ENCODE measurements at places on chromosomes 2 and 18. TPM values are rescaled to one million over a fixed set of nuclear protein-coding genes. Genes with fewer than 3 reads are reported as not detected.

Gene GCKR
- not detected for total RNA-seq

Gene ALPP
- total RNA-seq, result 0.28 TPM

Gene REEP1
- total RNA-seq, result 1.6 TPM

Gene PCARE
- total RNA-seq, result not detected

Gene SP5
- 0.21 TPM for total RNA-seq

Gene PDCD1
- total RNA-seq, result 0.38 TPM

Gene DAW1
- 2.0 TPM for total RNA-seq

GRCh38 chr2:27798486-27798885, 27.0 kb downstream of the MRPL33 start:
- no peaks in the 10 kb centered on the region for H3K36me3 ChIP-seq
- H3K4me3 ChIP-seq, result no peak overlapping the region
- no peak overlapping the region for H3K27ac ChIP-seq
- no peaks in the 10 kb centered on the region for H3K4me1 ChIP-seq
- H3K27me3 ChIP-seq, result no peaks in the 10 kb centered on the region

GRCh38 chr2:107687073-107687472, 139.6 kb upstream of the RGPD4 start:
- no peaks in the 10 kb centered on the region for H3K27me3 ChIP-seq
- H3K36me3 ChIP-seq, result no peaks in the 10 kb centered on the region
- 0 out of 2 replicates have a peak, but pooled peaks cover 10% of the 10 kb centered on the region for H3K4me1 ChIP-seq
- DNase-seq, result no peak

DNA sequence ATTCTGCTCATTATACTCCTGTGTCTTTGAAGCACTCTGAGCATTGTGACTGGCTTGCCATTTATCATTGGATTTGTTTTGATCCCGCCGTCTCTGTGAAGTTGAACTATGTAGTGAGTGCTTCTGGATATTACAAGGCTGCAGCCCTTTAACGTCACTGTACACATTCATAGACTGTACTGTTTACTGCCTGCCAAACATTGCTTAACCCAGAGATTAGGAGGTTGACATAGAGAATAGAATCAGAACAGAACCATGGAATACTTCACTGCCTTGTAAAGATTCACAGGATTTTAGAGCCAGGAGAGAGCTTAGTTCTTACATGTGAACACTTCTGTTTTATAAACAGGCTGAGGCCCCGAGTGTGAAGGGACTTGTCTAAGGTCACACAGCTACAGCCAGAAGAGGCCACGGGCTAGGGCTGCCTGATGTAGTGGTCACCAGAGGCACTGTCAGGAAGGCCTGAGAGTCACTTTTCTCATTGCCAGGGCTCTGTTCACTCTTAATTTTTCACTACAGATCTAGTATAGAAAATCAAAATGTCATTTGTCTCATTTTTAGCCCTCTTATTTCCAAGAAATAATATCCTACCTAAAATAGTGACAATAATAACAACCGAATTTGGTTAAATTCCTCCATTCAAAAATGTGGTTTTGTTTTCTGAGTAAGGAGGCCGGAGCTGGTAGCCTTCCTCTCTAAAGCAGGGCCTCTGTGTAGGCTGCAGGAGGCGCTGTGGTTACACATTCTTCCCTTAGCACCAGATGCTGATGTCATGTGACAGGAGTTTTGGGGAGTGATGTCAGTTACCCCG, 87.9 kb downstream of the UGGT1 start:
- no peak overlapping the region for H3K4me3 ChIP-seq
- peak; percentile 83 for DNase-seq
- no peaks in the 10 kb centered on the region for H3K4me1 ChIP-seq
- H3K27ac ChIP-seq, result no peak overlapping the region
- H3K36me3 ChIP-seq, result peaks cover 58% of the 10 kb centered on the region

DNA sequence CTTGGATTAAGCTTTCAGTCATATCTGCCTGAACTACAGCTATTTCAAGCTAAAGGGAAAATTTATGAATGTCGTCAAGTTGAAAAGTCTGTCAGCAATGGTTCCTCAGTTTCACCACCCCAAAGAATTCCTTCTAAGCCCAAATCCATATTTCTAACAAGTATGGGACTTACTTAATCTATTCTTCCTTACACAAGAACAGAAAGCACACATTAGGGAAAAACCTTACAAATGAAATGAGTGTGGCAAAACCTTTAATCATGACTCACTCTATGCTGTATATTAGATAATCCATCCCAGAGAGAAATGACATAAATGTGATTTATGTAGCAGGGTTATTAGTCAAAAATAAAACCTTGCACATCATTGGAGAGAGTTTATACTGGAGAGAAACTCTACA, 78.9 kb downstream of the RAB31 start:
- no peak overlapping the region for H3K27ac ChIP-seq
- H3K36me3 ChIP-seq, result no peaks in the 10 kb centered on the region
- no peaks in the 10 kb centered on the region for H3K4me1 ChIP-seq
- H3K4me3 ChIP-seq, result no peak overlapping the region

GRCh38 chr2:128984855-128985254, 666.2 kb upstream of the HS6ST1 start:
- no peak for DNase-seq
- no peaks in the 10 kb centered on the region for H3K36me3 ChIP-seq
- H3K4me1 ChIP-seq, result no peaks in the 10 kb centered on the region
- no peaks in the 10 kb centered on the region for H3K27me3 ChIP-seq
- no peak overlapping the region for H3K27ac ChIP-seq
- H3K4me3 ChIP-seq, result no peak overlapping the region

DNA sequence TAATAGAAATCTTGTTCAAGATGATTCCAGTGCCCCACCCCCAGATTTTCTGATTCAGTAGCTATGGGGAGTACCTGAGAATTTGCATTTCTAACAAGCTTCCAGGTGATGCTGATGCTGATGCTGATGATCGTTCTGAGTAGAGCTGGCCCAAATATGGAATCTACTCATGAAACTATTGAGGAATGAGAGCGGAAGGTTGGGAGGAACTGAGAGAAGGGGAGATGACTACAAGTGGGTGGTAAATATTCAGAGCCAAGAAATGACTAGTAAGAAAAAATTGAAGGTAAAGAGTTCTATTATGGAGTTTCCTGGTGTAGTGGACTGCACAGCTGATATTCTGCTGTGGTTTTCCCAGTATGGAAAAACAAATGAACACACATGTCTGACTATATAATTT, 235.4 kb upstream of the FN1 start:
- H3K27ac ChIP-seq, result no peak overlapping the region
- H3K4me3 ChIP-seq, result no peak overlapping the region
- DNase-seq, result no peak
- H3K36me3 ChIP-seq, result no peaks in the 10 kb centered on the region
- H3K27me3 ChIP-seq, result no peaks in the 10 kb centered on the region
- H3K4me1 ChIP-seq, result no peaks in the 10 kb centered on the region

- no peaks in the 10 kb centered on the region for H3K27me3 ChIP-seq
- H3K4me1 ChIP-seq, result peaks cover 25% of the 10 kb centered on the region
Observed at GRCh38 chr2:83584672-83585071, 874.4 kb downstream of the SUCLG1 start.

GRCh38 chr2:18404708-18405107, 155.7 kb downstream of the RDH14 start:
- no peak overlapping the region for H3K4me3 ChIP-seq
- no peaks in the 10 kb centered on the region for H3K36me3 ChIP-seq
- peak; percentile 84 for DNase-seq
- H3K27me3 ChIP-seq, result no peaks in the 10 kb centered on the region

DNA sequence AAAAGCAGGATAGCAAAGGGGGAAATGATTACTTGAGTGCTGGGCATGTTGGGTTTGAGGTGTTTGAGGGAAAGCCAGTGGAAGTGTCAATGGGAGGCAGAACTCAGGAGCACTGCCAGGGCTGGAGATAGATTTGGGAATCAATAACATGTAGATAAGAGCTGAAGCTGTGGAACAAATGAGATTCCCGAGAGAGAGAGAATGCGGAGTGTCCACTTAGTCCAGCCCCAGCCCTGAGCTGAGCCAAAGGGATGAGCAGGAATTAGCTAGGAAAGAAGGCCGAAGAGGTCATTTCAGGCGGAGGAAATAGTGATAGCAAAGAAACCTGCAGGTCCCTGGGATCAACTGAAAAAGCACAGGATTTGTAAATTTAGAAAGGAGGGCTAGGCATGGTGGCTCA, 21.2 kb upstream of the YES1 start:
- no peak overlapping the region for H3K27ac ChIP-seq
- peaks cover 12% of the 10 kb centered on the region for H3K4me1 ChIP-seq
- no peak for DNase-seq
- no peak overlapping the region for H3K4me3 ChIP-seq
- no peaks in the 10 kb centered on the region for H3K36me3 ChIP-seq

- no peak for DNase-seq
- H3K4me3 ChIP-seq, result no peak overlapping the region
- H3K4me1 ChIP-seq, result no peaks in the 10 kb centered on the region
- no peak overlapping the region for H3K27ac ChIP-seq
- H3K36me3 ChIP-seq, result no peaks in the 10 kb centered on the region
- no peaks in the 10 kb centered on the region for H3K27me3 ChIP-seq
Observed at GRCh38 chr18:11672198-11672597, 16.9 kb upstream of the GNAL start.

GRCh38 chr2:112137516-112138158, 548 bp upstream of the FBLN7 start:
- H3K36me3 ChIP-seq, result no peaks in the 10 kb centered on the region
- DNase-seq, result peak; percentile 27
- H3K4me1 ChIP-seq, result peaks cover 9% of the 10 kb centered on the region
- H3K4me3 ChIP-seq, result peak overlapping the region; percentile 66

DNA sequence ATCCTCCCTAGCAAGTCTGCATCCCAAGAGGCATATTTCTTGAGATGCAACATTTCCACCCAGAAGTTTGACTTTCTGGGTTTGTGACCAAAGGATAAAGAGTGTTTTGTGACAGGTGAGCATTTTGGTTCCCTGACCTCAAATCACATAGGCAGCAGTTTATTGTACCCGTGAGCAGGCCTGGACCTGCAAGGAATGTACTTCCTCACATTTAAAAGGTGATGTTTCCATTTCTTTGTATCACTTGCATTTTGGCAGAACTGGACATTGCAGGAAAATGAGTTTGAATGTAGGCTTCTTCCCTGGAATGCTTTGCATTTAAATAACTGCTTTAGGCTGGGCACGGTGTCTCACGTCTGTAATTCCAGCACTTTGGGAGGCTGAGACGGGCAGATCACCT, 160.7 kb downstream of the ALPK2 start:
- no peaks in the 10 kb centered on the region for H3K4me1 ChIP-seq
- no peak for DNase-seq
- H3K36me3 ChIP-seq, result no peaks in the 10 kb centered on the region
- H3K27ac ChIP-seq, result no peak overlapping the region
- H3K27me3 ChIP-seq, result no peaks in the 10 kb centered on the region

DNA sequence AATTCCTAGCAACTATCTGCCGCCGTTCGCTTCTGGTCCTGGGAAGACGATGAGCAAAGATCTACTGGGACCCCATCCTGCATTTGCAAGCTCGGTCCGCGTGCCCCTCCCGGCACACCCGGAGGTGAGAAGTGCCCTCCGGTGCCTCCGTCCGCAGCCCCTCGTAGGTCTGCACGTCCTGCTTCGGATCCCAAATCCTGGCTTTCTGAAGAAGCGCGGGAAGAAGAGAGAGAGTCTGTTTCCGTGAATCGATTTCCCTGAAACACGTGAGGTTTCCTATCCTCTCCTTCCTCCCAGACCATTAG, 5.0 kb upstream of the OSR1 start:
- H3K27ac ChIP-seq, result no peak overlapping the region
- no peaks in the 10 kb centered on the region for H3K36me3 ChIP-seq
- H3K4me3 ChIP-seq, result peak overlapping the region; percentile 52
- H3K4me1 ChIP-seq, result peaks cover 26% of the 10 kb centered on the region
- peaks cover 88% of the 10 kb centered on the region for H3K27me3 ChIP-seq

DNA sequence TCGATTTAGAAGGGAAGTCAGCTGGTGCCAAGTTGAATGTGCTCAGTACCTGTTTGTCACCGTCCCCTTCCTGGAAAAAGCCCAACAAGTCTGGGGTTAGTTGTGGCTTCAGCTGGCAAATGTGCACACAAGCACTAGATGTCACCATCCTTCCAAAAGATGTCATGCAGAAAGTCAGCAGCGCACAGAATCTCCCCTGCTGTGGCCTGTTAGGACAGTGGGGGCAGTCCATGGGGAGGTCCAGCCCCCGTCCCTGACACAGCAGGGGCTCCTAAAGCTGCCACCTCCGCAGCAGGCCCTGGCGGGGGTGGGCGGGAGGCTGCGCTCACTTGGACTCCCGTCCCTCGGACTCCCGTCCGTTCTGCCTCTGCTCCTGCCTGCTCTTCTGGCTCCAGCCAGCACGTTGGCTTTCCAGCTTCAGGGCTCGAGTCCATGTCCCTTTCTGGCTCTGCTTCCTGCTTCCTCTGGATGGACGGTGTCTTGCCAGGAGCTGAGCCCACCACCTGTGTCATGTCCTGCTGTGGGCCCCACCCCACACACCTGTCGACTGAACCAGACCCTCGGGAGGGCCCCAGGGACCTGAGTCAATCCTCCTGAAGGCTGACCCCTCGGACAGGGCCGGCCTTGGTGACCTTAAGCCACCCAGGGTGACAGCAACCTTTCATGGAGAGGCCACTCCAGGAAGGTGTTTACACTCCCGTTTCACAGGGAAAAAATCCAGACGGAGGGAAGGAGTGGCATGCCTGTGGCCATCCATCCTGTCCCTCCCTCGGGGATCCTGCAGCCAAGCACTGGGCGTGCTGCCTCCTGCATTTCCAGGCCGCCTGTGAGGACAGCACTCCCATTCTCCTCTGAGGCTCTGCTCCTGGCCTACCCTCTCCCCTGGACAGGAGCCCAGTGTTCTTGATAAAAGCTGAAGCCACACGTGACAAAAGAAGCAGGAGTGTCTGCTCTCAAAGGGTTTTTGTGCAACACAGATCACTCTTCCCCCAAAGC, 8.5 kb downstream of the RAB17 start:
- no peaks in the 10 kb centered on the region for H3K27me3 ChIP-seq
- H3K4me3 ChIP-seq, result no peak overlapping the region
- peak overlapping the region; percentile 39 for H3K27ac ChIP-seq
- no peak for DNase-seq
- H3K36me3 ChIP-seq, result no peaks in the 10 kb centered on the region

- no peak for DNase-seq
- peaks cover 5% of the 10 kb centered on the region for H3K4me1 ChIP-seq
- no peaks in the 10 kb centered on the region for H3K27me3 ChIP-seq
- H3K27ac ChIP-seq, result no peak overlapping the region
Observed at GRCh38 chr18:27473318-27473717, 288.2 kb upstream of the CHST9 start.

DNA sequence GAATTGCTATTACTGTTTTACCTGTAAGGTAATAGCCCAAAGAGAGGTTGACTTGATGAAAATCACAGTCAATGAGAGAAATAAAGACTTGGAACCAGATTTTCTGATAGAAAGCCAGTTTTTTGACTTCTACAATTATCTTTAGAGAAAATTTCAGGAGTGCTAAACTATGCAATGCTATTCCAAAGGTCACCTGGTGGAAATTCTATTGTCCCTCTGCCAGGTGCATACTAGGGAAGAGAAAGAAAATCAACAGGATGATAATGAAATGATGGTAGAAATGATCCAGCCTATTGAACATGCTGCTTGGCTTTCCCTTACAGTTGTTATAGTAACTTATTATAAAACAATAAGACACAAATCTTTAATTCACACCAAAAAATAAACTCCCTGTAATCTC, 85.0 kb downstream of the FASTKD2 start:
- no peak overlapping the region for H3K4me3 ChIP-seq
- no peaks in the 10 kb centered on the region for H3K36me3 ChIP-seq
- no peaks in the 10 kb centered on the region for H3K4me1 ChIP-seq
- no peaks in the 10 kb centered on the region for H3K27me3 ChIP-seq

Data from GM23338 (cell line).